ENCODE measurements at places on chromosomes 16 and 17.

- no peak for DNase-seq
These were observed 9.6 kb downstream of the CRISPLD2 start for GRCh38 chr16:84829168-84829965.

DNA sequence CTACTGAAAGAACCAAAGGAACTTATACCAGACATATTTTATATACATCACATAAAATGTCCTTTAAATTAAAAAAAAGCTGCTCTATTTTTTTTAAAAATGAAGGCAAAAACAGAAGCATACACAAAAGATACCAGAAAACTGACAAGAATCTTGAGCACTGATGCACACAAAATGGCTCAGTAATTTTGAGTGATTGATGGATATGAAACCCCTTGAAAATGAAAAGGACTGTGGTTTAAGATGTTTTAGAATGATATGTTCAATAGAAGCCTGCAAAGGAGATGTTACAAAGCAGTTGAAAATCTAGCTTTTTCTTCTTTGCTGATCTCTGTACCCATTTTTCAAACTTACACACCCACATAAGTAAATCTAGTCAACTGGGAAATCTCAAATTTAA, 2.7 kb downstream of the C16orf87 start:
- no peak for DNase-seq

GRCh38 chr17:60524463-60525327, 1.3 kb downstream of the APPBP2 start:
- DNase-seq = no peak

DNA sequence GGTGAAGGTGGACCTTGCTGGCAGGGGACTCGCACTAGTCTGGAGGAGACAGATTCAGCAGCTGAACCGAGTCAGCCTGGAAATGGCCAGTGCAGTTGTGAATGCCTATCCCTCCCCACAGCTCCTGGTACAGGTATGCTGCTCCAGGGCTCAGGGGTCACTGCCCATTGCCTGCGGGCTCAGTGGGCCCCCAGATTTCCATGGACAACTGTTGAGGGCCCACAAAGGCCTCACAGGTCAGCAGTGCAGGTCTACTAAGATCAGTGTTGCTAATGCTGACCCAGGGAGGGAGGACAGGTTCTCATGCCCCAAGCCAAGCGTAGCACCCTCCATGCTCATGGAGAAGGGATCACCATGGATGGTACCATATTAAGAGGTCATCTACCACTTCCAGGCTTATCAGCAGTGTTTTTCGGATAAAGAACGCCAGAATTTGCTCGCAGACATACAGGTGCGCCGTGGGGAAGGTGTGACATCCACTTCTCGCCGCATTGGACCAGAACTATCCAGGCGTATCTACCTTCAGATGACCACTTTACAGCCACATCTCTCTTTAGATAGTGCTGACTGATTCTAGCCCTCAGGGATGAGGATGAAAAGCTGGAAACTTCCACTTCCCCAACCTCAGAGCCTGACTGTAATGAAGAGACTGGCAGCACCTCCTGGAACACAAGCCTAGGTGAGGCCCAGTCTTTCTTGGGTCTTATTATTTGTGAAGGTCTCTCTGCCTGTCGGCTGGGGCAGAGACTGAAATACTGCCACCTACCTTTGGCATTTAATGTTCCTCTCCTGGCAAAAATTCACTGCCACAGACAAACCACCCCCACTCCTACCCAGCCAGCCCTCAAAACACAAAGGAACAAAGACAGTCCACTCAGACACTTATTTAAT, 7.6 kb downstream of the EME1 start:
- no peak for DNase-seq

DNA sequence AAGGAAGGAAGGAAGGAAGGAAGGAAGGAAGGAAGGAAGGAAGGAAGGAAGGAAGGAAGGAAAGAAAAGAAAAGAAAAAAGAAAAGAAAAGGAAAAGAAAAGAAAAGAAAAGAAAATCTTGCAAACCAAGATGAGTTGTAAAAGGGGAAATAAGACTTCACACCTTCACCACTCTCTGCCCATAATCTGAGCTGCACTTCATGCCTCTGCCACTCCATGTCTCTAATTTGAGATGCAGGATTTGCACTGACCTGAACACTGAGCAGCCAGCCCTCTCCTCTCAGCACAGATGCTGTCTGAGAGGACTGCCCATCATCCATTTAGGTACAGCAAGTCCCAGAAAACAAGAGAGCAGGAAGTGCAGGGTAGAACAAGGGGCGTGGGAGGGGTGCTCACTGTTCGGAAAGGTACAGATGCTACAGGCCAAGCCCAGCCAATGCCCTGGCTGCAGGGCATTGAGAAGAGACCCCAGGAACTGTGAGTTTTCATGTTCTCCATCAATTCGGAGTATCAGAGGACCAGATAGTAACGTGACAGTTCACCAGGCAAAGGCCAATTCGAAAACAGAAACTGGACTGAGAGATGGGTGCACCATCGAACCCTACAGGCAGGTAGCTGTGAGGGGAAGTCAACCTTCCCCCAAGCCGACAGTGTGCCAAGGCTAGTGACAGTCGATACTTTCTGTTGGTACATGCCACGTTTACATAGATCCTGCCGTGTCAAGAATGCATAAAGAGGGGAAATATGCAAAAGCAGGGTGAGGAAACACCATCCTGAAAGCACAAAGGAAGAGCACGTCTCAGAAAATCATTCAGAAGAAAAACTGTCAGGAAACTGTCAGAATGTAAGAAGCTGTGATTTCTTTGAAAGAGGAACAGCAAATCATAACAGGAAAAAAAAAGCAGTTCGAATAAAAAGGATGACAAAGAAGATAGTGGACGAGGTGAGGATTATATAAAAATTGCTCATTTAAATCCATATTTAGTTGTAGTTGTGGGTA, 142.0 kb upstream of the RCVRN start:
- no peak for DNase-seq

GRCh38 chr17:28008513-28008912, 34.0 kb upstream of the NLK start:
- peak; percentile 17 for DNase-seq

- peak; percentile 75 for DNase-seq
These were observed 26.5 kb upstream of the NF1 start for GRCh38 chr17:31068291-31068690.

DNA sequence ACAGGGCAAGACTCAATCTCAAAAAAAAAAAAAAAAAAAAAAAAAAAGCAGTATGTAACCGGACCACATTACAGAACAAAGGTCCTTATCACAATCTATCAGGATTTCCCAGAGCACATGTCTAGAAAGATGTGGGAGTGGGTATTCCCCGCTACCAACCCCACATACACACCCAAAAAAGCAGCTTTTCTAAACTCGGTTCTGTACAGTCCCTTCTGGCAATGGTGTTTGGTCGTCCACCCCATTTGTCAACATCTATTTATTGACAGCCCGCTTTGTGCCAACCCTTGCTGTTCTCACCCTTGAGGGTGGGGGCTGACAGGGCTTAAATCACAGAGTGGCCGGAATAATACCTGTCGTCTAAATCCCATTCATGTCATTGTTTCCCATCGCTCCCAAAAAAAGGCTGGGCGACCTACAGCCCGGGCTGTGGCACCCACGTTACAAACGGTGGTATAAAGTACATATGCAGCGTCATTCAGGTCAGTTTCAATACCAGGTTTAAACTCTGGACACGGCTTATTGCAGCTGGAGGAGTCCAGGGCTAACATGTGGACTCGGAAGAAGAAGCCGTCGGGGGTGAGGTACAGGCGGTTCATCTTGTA, 3.6 kb downstream of the C17orf58 start:
- DNase-seq = no peak

DNA sequence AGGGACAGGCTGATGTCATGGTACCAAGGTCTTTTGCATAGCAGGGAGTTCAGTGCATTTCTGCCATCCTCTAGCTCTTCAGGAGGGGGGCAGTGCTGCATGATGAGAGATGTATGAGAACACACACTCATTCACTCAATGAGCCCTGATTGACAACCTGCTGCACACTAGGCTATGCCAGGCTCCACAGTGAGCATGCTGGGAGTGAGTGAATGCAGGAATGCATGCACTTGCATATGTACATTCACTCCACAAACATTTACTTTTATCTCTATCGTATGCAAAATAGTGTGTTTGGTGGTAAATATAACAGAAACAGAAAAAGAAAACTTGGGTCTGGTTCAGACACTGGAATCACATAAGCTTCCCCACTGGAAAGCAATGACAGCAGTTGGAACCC, 374.1 kb upstream of the C16orf82 start:
- DNase-seq = no peak

- no peak for DNase-seq
These were observed 4.4 kb upstream of the RAB26 start for GRCh38 chr16:2143878-2144485.

DNA sequence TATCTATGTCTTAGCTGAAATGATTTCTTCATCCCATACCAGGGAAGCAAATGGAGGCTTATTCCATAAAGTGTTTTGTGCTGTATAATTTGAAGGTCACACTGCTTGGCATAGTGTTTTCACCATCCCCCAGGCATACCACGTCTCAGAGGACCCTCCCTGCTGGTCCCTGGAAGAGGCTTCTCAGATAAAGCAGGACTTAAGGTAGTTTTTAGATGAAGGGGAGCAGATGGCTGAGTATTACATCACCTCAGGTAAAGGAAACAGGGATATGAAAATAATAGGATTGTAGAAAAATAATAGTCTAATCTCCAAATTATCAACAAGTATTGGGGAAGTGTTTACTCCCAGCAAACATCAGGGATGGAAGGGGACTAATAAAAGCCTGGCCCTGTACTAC, 7.3 kb upstream of the SMG1 start:
- no peak for DNase-seq

DNA sequence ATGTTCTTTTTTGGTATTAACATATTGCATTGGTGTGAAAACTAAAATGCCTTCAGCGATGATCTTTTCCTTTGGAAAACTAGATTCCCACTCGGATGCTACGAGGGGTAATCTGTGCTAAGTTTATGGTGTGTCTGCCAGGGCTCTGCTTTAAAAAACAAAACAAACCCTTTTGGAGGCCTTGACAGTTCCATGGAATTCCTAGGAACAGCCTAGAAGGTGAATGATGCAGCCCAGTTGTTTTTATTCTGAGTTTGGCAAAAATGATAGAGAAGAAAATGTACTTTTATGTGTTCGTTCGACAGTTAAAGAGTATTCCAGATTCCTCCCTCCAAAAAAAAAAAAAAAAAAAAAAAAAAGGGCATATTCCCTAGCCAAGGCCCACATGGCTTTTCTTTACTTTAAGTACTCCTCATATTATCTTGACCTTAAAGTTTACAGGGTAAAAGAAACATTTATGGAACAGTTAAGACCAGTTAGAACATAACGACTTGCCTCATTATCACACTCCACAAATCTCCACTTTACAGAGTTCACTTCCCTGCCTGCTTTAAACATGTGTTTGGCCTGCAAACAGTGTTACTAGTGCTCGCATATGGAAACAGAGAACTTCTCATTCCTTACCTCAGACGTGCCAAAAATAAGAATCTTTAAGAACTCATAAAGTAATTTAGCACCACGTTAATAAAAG, 159.1 kb downstream of the WWOX start:
- DNase-seq = no peak

DNA sequence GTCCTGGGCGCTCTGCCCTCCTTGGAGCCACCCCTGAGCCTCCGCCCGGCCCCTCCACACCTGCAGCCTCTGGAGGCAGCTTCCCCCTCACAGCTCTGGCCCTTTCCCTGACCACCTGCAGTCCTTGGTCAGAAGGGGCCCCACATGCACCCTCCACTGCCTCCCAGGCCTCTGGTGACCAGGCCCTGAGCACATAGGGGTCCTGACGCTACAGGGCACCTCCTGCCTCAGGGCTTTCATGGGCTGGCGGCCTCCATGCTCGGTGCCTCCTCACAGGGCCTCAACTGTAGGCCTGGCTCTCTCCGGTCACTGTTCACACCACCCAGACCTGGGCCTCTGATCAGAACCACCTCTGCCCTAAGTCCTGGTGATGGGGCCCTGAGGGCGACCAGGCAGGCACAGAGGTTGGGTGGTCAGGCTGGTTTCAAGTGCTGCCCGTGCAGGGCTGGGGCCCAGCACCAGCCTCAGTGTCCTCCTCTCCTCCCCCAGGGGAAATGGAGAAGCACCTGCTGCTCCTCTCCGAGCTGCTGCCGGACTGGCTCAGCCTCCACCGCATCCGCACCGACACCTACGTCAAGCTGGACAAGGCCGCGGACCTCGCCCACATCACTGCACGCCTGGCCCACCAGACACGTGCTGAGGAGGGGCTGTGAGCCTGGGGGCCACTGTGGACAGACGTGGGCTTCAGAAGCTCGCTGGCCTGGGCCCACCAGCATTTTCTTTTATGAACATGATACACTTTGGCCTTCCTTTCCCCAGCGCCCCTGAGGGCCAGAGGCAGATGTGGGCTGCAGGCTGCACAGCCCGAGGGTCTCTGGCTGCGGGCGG, 3.9 kb downstream of the APRT start:
- DNase-seq = no peak

- no peak for DNase-seq
These were observed 40.8 kb downstream of the CCDC57 start for GRCh38 chr17:82171750-82172375.

DNA sequence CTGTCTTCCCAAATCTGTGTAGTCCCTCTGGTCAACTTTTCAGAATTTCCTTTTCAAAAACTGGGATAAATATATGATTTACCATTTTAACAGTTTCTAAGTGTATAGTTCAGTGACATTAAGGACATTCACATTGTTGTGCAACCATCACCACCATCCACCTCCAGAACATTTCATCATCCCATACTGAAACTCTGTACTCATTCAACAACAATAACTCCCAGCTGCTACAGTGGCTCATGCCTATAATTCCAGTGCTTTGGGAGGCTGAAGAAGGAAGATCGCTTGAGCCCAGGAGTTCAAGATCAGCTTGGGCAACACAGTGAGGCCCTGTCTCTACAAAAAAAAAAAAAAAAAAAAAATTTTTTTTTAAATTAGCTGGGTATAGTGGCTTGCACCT, 131.0 kb downstream of the AATF start:
- DNase-seq = no peak

- no peak for DNase-seq
These were observed 8.2 kb upstream of the MPP2 start for GRCh38 chr17:43915559-43915958.

DNA sequence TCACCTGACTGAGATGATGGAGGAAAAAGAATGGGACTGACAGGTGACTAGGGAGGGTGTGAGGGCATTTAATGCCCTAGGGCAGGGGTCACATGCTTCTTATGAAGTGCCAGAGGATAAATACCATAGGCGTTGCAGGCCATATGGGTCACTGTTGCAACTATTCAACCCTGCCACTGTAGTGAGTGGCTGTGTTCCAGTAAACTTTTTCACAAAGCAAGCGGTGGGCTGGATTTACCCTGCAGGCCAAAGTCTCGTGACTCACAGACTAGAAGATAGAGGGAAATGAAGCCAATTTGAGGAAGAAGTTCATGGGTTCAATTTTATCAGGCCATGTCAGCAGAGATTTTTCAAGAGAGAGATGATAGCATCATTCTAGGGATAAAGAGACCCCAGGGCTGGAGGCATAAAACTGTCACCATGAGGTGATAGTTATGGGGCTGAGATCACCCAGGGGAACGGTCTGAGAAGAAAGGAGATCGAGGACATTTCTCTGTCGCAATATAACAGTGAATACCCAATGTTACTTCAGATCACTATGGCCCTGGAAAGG, 8.6 kb downstream of the ARHGAP17 start:
- DNase-seq = no peak

GRCh38 chr17:3935140-3935542, 18.9 kb upstream of the P2RX1 start:
- DNase-seq = peak; percentile 35

GRCh38 chr17:30238387-30239088, 3.0 kb upstream of the SLC6A4 start:
- no peak for DNase-seq

Data from HL-60 (cell line).